DND-41 (cell line): ENCODE measurements at places on chromosomes 2 and 18.

GRCh38 chr18:8876887-8877286 is 171.5 kb downstream of the MTCL1 start:
- no peak overlapping the region for H3K4me3 ChIP-seq
- DNase-seq, result no peak
- no peaks in the 10 kb centered on the region for H3K36me3 ChIP-seq
- H3K27ac ChIP-seq, result no peak overlapping the region
- H3K27me3 ChIP-seq, result no peaks in the 10 kb centered on the region

GRCh38 chr2:78351208-78351607 is 674.3 kb upstream of the REG3G start:
- no peak overlapping the region for H3K4me3 ChIP-seq
- H3K27me3 ChIP-seq, result no peaks in the 10 kb centered on the region
- no peaks in the 10 kb centered on the region for H3K36me3 ChIP-seq
- H3K27ac ChIP-seq, result no peak overlapping the region
- H3K4me1 ChIP-seq, result no peaks in the 10 kb centered on the region
- DNase-seq, result no peak

GRCh38 chr2:103798291-103798690 is 1036.5 kb downstream of the TMEM182 start:
- no peaks in the 10 kb centered on the region for H3K4me1 ChIP-seq
- DNase-seq, result no peak
- H3K27me3 ChIP-seq, result no peaks in the 10 kb centered on the region
- H3K27ac ChIP-seq, result no peak overlapping the region
- no peak overlapping the region for H3K4me3 ChIP-seq

GRCh38 chr2:424306-425171 is 136.6 kb upstream of the ALKAL2 start:
- no peak overlapping the region for H3K4me3 ChIP-seq
- no peaks in the 10 kb centered on the region for H3K36me3 ChIP-seq
- no peak overlapping the region for H3K27ac ChIP-seq
- H3K4me1 ChIP-seq, result no peaks in the 10 kb centered on the region

DNA sequence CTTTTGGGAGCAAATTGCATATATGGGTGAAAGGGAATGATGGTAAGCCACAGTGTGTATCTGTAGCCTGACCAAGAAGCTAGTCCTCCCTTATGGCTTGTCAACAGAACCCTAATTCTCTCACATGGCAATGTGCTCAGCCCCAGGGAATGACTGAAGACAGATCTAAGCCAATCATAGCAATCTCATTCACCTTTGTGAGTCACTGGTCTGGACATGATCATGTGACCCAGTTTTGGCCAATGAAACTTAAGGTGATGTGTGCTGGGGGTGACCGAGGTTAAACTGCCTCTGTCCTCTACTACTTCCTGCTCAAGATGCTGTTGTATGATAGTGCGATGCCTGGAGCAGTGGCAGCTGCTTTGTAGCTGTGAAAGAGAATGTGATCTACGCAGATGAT is 491.2 kb upstream of the HS6ST1 start:
- H3K27ac ChIP-seq, result no peak overlapping the region
- no peaks in the 10 kb centered on the region for H3K4me1 ChIP-seq
- H3K27me3 ChIP-seq, result peaks cover 10% of the 10 kb centered on the region
- H3K4me3 ChIP-seq, result no peak overlapping the region
- no peaks in the 10 kb centered on the region for H3K36me3 ChIP-seq
